ENCODE measurements at places on chromosomes 5 and 9.

DNA sequence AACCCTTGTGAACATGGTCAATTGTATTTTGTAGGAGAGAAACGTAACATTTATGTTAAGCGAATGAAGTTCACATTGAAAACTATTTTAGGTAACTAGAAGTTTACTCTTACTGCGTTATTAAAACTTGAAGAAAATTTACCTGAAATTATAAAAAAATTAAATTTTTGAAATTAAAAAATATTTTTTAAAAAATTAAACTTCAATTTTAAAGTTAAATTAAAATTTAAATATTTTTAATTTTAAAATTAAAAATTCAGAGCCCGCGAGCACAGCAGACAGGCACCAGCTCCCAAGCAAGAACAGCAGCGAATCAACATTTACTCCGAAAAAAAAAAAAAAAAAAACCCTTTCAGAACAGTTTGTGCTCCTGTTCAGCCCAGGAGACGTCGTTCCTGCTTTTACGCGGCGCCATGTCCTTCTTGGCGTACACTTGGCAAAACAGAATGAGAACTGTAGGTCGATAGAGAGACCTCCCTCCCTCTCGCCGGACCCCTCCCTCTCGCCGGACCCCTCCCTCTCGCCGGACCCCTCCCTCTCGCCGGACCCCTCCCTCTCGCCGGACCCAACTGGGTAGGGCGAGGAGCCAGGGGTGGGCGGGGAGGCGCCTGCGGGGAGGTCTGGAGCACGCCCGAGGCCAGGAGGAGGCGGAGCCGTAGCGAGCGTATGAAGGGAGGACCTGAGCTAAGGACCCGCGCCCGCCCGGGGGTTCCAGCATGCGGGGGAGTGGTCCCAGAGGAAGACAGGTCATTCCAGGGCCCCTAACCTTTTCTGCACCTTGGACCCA, 235.8 kb downstream of the ROR2 start:
- no peak for DNase-seq

DNA sequence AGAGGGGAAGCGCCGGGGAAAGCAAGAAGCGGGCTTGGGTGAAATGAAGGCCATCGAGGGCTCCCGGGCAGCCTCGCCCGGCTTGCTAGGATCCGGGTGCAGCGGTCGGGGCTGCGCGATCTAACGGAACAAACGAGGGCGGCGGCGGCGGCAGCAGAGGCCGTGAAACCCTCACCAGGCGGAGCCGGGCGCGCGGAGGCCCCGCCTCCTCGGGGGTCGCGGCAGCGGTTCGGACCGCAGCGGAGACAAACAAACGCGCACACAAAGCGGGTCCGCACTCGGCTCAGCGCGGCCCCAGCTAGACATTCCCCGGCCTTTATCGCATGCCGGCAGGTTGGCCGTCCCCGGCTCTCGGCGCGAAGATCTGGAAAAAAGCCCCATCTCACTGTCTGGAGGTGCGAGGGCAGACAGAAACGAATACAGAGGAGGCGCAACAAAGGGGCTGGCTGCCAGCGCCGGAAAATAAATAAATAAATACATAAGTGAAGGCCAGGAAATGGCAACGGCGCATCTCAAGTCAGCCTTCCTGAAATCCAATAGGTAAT, 10.5 kb upstream of the TRIM36 start:
- no peak for DNase-seq

- no peak for DNase-seq
Measured at GRCh38 chr9:95974389-95974788, 98.9 kb downstream of the ERCC6L2 start.

DNA sequence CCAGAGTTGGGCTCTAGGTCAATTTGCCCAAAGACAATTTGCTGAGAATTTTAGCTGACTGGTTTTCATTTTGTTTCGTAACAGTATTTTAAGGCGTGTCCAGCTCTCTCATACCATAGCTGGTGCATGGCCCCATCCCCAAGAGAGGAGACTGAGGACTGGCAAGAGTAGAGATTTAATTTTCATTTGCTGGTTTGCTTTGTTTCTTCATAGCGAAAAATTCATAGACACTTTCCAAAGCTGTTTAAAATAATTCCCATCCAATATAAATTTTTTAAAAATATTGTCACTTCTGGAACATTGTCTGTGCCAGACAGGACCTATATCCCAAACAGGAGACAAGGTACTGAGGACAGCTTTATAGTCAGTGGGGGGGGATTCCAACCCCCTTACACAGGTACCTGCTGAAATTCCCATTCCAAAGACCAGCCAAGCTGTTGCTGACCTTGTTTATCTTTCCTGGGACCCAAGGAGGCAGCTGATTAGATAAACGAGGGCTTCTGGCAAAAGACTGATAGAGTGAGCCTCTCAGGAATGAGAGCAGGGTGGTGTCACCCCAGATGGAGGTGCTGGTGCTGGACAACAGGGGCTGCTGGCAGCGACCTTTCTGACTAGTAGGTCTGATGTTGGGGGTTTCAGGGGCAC, 6.8 kb upstream of the ANGPTL2 start:
- no peak for DNase-seq

GRCh38 chr9:114347675-114348074, 18.0 kb downstream of the ORM2 start:
- DNase-seq, result no peak

DNA sequence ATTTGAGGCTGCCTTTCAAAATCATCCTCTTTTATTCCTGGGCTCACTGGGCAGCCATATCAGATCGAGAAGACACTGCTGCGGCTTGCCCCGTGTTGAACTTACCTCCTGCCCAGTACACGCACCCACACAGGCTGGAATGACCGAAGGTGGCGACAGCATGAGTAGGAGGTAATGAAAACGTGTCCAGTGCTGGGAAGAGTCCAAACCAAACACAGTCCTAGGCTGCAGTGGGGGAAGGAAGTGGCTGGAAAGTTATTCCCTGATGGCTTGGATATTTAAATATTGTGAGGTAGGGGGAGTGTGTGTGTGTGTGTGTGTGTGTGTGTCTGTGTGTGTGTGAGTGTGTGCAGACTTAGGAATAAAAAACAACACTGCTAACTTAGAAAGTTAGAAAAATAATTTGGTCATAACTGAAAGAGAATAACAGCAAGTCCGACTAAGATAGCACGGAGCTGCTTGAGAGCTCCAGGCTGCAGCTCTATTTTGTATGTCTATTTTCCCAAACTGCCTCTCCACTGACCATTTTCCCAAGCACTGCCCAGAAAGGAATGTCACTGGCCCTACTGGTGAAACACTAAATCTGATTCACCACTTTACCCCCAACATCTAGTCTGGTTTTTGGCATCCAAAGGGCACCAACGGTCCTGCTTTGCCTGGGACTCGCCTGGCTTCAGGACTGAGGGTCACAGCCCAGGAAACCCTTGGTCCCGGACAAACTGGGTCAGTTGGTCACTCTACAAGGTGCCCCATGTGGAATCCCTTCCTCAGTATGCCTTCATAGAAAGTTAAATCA, 41.2 kb downstream of the ANKH start:
- DNase-seq, result no peak

DNA sequence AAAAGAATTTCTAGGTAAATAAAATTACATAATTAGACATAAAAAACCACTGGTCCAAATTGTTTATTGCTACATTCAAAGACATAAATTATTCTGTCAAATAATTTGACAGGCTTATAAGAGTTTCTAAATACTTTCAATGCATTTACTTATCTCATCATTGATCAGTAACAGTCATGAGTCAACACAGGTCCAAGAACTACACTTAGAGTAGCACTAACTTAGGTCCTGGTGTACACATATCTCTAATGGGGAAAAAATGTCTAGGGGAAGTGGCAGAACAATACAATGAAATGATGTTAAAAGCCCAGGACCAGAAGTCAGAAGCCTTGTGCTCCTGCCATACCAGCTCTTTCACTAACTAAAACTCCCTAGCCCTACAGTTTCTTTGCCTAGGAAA, 96.5 kb upstream of the SLCO6A1 start:
- DNase-seq, result no peak

DNA sequence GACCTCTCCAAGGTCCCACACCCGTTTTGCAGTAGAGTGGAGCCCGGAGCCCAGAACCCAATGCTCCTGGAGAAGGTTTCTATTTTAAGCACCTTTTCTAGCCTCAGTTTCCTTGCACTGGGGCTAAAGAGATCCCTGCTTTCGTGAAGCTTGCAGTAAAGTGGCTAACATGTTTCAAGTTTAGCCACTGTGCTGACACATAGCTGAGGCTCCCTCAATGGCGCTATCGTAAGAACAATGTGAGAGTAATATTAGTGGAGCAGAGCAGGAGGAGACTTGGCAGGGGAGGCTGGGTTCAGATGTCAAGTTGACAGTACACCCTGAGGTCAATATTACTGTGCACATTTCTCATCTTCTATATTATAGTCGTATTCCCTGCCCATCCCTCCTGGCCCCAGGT, 7.9 kb downstream of the CTXN3 start:
- DNase-seq, result no peak

DNA sequence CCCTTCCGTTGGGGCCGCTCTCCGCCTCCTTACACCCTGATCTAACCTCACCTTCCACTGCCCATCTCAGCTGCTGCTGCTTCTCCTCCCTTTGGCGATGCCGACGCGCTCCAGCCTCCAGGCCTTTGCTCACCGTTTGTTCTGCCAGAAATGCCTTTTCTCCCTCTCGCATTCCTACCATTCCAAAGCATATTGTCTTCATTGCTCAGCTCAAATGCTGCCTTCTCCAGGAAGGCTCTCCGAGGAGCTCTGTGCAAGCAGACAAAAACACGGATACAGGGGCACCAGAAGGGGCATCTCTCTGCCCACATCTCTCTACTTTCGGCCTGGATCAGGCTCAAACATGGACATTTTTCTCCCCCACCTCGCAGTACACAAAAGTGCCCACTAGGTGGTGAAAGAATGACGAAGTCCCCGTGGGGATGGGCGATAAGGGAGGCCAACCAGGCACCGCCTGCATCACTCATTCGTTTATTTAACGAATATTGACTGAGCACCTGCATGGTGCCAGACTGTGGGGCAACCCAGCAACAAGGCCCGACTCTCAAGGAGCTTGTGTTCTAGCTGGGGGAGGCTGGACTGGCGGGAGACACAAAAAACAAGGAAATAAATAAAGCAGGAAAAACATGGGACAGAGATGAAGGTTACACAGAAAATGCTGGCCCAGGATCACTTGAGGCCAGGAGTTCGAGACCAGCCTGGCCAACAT, 7.3 kb upstream of the GRHPR start:
- DNase-seq, result peak; percentile 92

Data from lower leg skin (tissue), 4 donors.